ENCODE measurements at places on chromosomes 4 and X. TPM values are rescaled to one million over a fixed set of nuclear protein-coding genes. Genes with fewer than 3 reads are reported as not detected.

The ZNF674 gene
- 1.3 TPM for total RNA-seq

The IL3RA gene
- total RNA-seq = 1.9 TPM

The AREG gene
- 0.12 TPM for total RNA-seq

The OPRPN gene
- not detected for total RNA-seq

The TCEAL2 gene
- total RNA-seq = 2.0 TPM

The ZFP92 gene
- 0.35 TPM for total RNA-seq

The SSX3 gene
- not detected for total RNA-seq

The F8A1 gene
- 15.7 TPM for total RNA-seq

The NDP gene
- total RNA-seq = not detected

The TEX13C gene
- total RNA-seq = not detected

The RASGEF1B gene
- total RNA-seq = 8.2 TPM

The CWH43 gene
- 0.06 TPM for total RNA-seq

The P2RY8 gene
- total RNA-seq = 0.42 TPM

The PPAT gene
- total RNA-seq = 7.5 TPM

The TRIM2 gene
- 17.6 TPM for total RNA-seq

The ALAS2 gene
- total RNA-seq = 0.43 TPM

The GRIA2 gene
- 1.1 TPM for total RNA-seq

The C4orf50 gene
- total RNA-seq = under 0.01 TPM

The F9 gene
- not detected for total RNA-seq

The RWDD4 gene
- 9.1 TPM for total RNA-seq

The USP26 gene
- total RNA-seq = not detected

The ZNF157 gene
- total RNA-seq = 0.04 TPM

The SOWAHB gene
- total RNA-seq = 4.2 TPM

The GAGE10 gene
- not detected for total RNA-seq

The MXRA5 gene
- total RNA-seq = 3.0 TPM

The MAGT1 gene
- 46.3 TPM for total RNA-seq

The TSPAN5 gene
- 2.2 TPM for total RNA-seq

The PLXNB3 gene
- 4.5 TPM for total RNA-seq

The SPACA5 gene
- total RNA-seq = not detected

The RBM46 gene
- total RNA-seq = not detected

The MAGEA8 gene
- total RNA-seq = not detected

The HSFX3 gene
- total RNA-seq = not detected

The PNCK gene
- total RNA-seq = 0.49 TPM

The FGF5 gene
- total RNA-seq = not detected

The MGAT4D gene
- total RNA-seq = not detected

The PF4V1 gene
- not detected for total RNA-seq

The FAM53A gene
- total RNA-seq = 0.60 TPM

The RTL3 gene
- total RNA-seq = not detected

The CCDC160 gene
- 0.09 TPM for total RNA-seq

The GABRG1 gene
- not detected for total RNA-seq

The DCAF4L1 gene
- total RNA-seq = 0.06 TPM

The H2BW1 gene
- total RNA-seq = not detected

The CT45A3 gene
- total RNA-seq = not detected

The SLC39A8 gene
- 42.8 TPM for total RNA-seq

The TECRL gene
- not detected for total RNA-seq

The PAGE4 gene
- total RNA-seq = not detected

The TMEM164 gene
- total RNA-seq = 21.3 TPM

The TCEAL6 gene
- not detected for total RNA-seq

The FAM9C gene
- total RNA-seq = not detected

The F8A2 gene
- total RNA-seq = not detected

The GRID2 gene
- not detected for total RNA-seq

The MAGEB1 gene
- not detected for total RNA-seq

All from pancreas (tissue), 10 donors.